Effector CD4-positive, alpha-beta T cell (primary cell): ENCODE measurements at places on chromosomes 2 and 18.

DNA sequence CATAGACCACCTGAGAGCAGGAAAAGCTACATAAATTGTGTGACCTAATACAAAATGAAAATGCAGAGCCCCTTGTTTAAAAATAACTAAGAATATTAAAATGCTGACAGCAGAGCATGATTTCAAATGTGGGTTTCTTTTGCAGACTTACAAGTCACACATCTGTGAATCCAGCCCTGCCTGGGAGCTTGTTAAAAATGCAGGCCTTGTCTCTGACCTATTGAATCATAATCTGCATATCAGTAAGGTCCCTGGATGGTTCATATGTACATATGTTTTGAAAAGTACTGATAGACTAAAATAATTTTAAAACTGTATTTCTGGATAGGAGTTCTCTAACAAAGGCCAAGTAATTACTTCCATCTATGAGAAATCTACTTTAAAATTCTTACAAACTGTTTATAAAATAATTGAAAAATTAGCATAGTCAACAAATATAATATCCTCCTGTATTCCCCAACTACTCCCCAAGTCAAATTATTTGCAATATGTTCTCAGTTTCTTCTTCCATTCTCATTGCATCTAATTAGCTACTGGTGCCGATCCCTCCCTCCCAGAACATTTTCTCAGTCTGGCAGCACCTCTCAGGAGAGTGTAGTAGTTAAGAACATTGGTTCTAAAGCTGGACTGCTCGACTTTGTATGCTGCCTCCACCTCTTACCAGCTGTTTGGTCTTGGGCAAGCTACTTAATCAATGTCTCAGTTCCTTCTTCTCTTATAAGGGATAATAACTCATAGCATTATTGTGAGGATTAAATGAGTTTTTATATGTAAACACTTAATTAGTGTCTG is 1040.4 kb upstream of the CDH2 start:
- no peak for DNase-seq

DNA sequence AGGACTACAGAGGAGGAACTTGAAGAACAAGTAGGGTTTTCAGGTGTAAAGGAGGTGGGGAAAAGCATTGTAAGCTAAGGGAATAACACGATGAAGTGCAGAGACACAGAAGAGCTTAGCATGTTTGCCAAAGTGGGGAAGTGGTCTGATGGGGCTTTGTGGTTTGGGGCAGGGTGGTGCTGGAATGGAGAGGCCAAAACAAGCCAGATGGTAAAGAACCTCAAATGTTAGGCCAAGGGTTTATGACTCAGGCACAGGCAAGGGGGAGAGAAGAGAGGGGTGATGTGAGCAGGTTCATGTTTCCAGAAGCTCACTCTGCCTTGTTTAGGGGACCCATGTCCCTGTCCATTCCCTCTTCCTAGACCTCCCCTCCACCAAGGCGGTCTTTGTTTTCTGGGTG is 104.5 kb upstream of the YWHAQ start:
- no peak for DNase-seq

DNA sequence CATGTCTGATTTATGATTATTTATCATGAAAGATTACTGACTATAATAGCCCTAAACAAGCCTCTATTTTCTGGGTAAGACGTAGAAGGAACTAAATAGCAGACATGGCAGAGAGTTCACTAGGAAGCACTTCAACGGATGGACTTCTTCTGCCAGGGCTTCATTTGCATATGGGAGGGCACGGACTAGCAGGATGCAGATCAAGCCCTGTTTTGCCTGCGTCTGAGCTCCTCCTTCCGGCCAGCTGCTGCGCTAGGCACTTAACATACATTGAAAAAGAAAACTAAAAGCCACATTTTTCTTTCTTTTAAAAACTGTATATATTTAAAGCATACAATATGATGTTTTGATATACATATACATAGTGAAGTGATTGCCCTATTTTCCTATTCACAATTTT is 340.0 kb upstream of the MEX3C start:
- no peak for DNase-seq

DNA sequence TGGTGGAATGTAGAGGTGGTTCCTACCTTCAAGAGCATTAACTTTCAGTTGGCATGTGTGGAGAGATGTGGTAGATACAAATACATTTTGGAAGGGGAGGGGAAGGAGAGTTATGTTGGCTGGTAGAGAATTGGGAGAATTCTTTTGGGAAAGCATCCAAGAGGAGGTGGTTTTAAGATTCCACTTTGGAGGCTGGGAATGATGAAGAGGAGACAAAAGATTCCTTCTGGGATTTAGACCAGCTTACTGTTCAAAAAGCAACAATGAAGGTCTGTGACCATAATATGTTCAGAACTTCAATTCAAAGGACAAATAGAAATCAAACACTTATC is 120.8 kb upstream of the FOSL2 start:
- no peak for DNase-seq

DNA sequence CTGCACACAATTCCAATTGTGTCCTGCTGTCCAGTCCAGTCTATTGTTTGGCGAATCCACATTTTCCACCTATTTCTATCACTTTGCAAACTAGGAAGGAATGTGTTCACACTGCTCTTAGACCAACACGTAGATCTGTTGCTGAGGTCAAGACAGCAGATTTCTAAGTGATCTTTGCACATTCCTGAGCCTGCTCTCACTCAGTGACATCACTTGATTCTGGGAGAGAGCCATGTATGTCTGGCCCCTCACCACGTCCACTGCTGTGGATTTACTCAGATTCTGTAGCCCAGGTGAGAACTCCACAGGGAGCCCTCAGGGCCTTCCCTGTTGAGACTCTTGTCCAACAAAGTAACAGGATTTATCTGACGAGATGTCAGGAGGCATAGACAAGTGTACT is 317.2 kb downstream of the TSN start:
- no peak for DNase-seq

DNA sequence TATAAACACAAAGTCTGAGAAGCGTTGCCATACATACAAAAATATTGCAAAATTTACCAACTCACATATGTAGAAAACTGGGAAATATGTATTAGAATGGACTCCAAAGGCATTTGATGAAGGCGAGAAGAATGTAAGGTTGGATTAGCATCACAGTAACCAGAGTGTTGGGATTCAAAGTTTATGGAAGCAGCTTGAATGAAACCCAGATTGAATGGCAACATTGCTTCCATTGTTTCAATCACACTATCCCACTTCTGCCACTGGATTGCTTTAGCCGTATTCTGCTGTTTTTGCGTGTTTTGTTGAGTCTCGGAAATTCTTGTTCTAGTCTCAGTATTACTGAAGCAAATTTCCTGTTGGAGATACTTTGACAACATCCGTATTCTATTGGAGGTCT is 609.0 kb upstream of the LRATD1 start:
- DNase-seq, result no peak

DNA sequence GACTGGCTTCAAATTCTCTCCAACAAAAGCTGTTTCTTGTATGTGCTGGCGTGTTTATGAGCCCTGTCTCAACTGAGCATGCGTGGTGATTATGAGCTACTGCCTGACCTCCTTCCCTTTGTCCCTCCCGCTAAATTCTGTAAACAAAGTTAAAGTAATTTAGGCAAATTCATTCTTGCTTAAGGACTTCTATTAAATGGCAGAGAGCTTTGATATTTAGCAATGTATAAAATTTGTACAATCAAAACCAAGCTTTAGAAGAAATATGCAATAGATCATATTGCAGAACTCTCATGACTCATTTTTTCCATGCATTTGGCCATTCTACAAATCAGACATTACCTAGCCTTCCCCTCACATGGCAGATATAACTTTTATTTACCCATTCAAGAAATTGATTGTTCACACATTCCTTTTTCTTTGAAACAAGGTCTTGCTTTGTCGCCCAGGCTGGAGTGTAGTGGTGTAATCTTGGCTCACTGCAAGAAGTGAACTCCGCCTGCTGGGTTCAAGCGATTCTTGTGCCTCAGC is 18.2 kb downstream of the IGFBP2 start:
- DNase-seq, result no peak

GRCh38 chr18:37450434-37451132 is 115.0 kb downstream of the CELF4 start:
- DNase-seq, result no peak

GRCh38 chr2:159091381-159091780 is 122.9 kb downstream of the TANC1 start:
- DNase-seq, result no peak

DNA sequence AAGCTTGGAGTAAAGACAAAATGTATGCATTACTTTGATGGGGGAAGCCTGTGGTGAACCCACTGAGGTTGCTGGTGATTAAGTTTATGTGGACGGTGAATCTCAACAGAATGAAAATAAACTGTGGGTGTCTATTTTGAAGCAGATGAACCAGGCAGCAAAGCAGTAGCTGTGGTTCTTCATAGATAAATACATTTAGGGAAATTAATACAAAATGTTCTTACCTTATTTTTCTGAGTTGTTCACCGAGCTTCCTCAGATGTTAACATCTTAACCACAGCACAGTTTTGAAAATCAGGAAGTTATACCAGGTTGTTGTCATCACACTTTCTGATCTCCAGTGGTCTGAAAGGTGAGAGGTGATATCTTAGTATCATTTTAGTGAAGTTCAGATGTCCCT is 53.9 kb downstream of the NCK2 start:
- DNase-seq, result peak; percentile 48

GRCh38 chr2:222878877-222879603 is 18.2 kb downstream of the ACSL3 start:
- no peak for DNase-seq

DNA sequence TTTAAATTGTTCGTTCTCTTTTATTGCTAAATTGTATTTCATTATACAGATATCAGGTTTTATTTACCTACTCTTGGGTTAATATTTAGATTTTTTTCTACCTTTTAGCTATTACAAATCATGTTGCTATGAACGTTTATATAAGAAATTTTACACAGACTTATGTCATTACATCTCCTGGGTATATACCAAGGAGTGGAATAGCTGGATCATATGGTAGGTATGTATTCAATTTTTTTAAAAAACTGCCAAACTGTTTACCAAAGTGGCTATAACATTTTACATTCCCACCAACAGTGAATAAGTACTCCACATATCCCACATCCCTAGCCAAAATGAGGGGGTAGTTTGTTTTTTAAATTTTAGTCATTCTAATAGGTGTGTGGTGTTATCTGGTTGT is 32.3 kb upstream of the BAZ2B start:
- no peak for DNase-seq

DNA sequence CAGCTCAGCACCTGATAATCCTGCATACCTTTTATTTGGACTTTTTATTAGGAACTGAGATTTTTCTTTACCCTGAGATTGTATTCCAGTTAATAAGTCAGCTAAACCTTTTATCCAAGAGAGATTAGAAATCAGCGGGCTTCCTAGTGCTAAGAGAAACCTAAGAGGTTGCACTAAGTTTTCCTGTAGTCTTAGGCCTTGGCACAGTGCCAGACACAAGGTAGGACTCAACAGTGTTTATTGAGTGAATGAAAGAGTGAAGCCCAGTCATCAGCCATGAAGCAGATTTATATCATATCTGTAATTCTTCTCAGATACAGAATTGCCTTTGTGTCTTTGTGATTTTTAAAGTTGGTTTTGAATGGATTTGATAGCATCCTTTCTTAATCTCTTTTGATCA is 13.6 kb downstream of the OTX1 start:
- DNase-seq, result no peak

GRCh38 chr2:46306330-46306751 is 9.1 kb downstream of the EPAS1 start:
- no peak for DNase-seq

DNA sequence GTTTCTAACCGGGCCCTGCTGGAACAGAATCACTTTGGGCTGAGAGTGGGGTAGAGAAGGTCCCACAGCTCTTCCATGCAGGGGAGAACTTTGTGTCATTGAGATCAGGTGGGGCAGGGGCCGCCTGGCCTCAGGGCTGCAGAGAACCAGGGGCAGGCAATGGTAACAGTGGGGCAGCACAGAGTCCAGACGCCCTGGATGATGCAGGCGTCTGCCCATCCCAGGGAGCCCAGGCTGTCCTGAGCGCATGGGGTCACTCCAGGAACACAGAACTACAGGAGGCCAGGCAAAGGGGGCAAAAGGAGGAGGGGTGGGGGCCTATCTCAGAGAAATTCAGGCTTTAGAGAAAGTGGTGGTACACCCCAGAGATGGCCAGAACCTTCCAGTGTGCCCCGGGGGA is 121.3 kb downstream of the NDUFA10 start:
- no peak for DNase-seq

DNA sequence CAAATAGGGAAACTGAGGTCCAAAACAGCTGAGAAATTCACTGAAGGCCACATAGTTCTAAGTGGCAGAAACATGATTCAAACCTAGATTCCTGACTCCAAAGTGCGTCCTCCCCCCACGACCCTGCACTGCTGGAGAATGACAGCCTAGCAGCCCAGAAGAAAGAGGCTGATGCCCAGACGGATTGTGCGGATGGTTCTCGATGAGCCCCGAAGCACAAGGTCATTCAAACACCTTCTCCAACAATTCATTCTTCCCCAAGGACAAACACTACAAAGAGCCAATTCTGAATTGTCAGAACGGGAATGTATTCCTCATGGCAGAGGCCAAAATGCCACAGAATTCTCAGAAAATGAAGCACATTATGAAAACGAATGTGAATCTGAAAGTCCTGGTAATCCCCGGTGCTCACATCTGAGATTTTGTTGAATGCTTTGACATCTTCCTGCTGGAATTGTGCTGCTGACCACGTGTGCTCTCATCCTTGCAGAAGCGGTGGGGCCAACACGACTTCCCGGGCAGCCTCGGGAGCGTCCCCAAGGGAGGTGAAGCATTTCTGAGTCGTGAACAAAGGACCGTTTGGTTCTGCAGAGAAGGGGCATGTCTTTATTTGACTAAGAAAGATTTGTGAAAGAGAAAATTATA is 337.0 kb downstream of the EIPR1 start:
- DNase-seq, result no peak

DNA sequence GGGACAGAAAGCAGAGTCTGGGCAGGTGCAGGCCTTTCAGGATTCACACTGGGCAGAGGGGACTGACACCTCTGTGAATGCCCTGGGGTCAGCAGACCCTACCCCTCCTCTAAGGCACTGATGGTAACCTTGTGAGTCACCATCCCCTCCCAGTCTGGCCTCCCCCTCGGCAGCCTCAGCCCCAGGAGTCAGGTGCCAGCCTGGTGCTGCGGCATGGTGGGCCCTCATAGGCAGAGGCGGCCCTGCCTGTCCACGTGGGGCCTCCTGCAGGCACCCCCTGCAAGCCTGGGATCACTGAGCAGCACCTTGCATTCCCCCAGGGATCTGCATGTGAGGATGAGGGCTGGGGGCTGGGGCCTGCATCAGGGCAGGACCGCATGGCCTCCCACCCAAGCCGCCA is 4.8 kb upstream of the GPR17 start:
- no peak for DNase-seq

- no peak for DNase-seq
Observed at GRCh38 chr2:223055140-223055539, 3.1 kb downstream of the KCNE4 start.

DNA sequence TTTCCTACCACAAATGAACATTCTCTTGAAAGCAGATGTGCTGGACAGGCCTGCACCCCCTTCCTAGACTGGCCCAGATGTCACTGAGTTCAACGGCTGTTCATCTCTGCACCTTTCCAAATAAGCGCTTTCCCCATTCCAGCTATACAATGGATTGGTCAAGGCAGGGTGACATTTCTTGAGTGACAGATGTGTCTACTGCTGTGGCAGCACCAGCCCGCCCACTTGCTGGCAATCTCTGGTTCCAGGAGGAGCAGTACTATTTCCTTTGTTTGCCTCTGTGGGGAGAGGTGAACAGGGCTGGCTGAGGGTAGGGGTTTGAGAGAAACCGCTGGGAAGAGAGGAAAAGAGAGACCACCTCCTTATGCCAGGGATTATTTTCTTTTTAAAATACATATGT is 269.5 kb upstream of the POU3F3 start:
- no peak for DNase-seq

GRCh38 chr2:16185801-16186272 is 245.5 kb downstream of the MYCN start:
- no peak for DNase-seq

GRCh38 chr2:129175051-129175450 is 804.4 kb upstream of the RAB6C start:
- DNase-seq, result no peak
